ENCODE measurements at places on chromosomes 7 and 10. TPM values are rescaled to one million over a fixed set of nuclear protein-coding genes. Genes with fewer than 3 reads are reported as not detected.

Gene CALY
- total RNA-seq = not detected

Gene OR2A42
- not detected for total RNA-seq

Gene LBX1
- total RNA-seq = not detected

Gene SFMBT2
- 11.9 TPM for total RNA-seq

Gene ANXA8L1
- 1.6 TPM for total RNA-seq

Gene FAM237B
- not detected for total RNA-seq

Gene GIMAP4
- 25.9 TPM for total RNA-seq

Gene VDAC2
- 362 TPM for total RNA-seq

Gene UTF1
- total RNA-seq = not detected
